ENCODE measurements at places on chromosomes 1 and 21. TPM values are rescaled to one million over a fixed set of nuclear protein-coding genes. Genes with fewer than 3 reads are reported as not detected.

- DNase-seq: peak; percentile 57
Measured at GRCh38 chr1:59007820-59008598, 224.2 kb upstream of the JUN start.

- no peak for DNase-seq
Measured at GRCh38 chr1:238293075-238293474, 402.4 kb upstream of the ZP4 start.

E2F2 gene
- total RNA-seq: 2.2 TPM

DNA sequence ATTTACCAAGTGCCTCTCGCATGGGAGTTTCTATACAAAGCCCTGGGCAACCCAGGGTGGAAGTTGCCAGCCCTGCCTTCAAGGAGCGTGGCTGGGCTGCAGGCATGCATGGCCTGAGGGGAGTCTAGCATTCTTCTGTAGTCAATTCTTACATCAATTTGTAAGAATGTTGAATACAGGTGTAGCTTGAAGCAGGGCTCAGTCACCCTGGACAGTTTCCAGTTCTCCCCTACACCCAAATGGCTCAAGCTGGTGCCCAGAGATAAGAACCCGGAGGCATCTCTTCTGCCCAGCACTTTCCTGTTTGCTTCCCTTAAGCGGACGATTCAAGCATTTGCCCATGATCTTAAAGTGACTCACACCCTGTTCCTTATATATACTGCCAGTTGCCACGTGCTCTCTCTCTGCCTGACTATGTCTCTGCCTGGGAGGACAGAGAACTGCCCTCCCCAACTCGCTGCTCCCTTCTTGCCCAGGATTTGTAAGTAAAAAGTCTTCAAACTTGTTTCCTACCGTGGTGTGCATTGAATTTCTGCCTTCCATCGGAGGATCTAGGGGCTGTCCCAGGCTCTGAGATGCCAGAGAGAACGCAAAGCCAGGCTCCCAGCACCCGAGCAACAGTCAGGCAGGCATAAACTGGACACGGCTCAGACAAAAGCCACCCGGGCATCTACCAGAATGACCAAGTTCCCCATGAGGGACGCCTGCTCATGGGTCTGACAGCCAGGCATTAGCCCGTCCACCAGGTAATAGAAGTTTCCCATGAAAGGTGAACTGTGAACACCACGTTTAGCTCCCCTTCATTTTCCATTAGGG lies 50.9 kb upstream of the AJAP1 start:
- DNase-seq: no peak

DNA sequence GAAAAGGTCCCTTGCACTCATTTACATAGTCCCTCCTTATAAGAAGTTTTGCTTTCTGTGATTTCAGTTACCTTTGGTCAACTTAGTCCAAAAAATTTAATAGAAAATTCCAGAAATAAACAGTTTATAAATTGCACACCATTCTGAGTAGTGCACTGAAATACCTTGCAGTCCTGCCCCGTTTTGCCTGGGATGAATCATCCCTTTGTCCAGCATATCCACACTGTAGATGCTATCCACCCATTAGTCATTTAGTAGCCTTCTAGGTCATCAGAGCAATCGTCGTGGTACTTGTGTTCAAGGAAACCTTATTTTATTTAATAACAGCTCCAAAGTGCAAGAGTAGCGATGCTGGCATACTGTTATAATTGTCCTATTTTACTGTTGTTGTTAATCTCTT lies 38.0 kb downstream of the SPRTN start:
- no peak for DNase-seq

DNA sequence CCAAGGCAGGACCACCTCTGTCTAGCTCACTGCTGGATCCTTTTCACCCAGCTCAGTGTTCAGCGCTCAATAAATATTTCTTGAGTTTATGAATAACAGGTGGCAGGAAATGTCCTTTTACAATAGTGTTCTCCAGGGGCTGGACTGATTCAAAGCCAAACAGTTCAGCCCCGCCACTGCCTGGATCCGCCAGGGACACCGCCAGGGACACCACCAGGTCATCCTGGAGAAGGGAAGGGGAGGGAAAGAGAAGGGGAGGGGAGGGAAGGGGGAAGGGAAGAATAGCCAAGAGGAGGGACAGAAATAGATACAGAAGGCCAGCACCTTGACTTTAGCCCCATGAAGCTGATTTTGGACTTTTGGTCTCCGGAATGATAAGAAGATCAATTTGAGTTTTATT lies 255.6 kb downstream of the GRIK3 start:
- DNase-seq: no peak

DNA sequence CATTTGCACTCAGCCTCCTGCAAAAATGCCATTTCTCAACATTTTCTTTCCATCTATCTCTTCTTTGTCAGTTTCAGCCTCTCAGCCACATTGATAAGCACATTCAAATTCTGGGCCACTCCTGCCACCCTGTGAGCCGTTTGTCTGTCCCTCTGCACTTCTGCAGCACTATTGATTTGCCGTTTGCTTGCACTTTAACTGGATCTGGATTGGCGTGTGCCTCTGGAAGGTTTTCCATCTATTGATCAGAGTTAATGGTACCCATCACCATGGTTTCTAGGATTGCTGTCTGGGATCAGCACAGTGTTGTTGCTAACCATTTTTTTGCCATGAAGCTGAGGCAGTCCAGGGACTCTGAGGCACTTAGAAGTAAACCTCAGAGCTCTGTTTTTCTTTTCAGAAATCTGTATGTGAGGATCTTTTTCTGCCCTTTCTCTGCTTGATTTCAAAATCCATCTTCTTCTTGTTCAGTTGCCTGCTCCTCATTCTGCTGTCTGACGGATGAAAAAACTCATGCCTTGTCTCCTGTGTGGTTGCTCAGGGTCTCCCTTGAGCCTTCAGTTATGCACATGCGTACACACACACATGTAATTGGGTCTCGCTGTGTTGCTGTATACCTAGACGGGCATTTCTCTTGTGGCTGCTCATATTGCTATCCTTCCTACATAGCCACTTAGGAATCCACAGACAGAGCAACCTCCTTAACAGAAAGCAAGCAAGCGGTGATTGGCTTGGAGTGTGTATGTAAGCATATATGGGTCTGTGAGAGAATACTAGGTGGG lies 67.9 kb downstream of the NOS1AP start:
- no peak for DNase-seq

SPRR5 gene
- not detected for total RNA-seq

- DNase-seq: peak; percentile 72
Measured at GRCh38 chr1:58785442-58786058, 1.7 kb upstream of the JUN start.

PTPRC gene
- total RNA-seq: 3.5 TPM

- no peak for DNase-seq
Measured at GRCh38 chr1:93537396-93537795, 89.5 kb downstream of the FNBP1L start.

DNA sequence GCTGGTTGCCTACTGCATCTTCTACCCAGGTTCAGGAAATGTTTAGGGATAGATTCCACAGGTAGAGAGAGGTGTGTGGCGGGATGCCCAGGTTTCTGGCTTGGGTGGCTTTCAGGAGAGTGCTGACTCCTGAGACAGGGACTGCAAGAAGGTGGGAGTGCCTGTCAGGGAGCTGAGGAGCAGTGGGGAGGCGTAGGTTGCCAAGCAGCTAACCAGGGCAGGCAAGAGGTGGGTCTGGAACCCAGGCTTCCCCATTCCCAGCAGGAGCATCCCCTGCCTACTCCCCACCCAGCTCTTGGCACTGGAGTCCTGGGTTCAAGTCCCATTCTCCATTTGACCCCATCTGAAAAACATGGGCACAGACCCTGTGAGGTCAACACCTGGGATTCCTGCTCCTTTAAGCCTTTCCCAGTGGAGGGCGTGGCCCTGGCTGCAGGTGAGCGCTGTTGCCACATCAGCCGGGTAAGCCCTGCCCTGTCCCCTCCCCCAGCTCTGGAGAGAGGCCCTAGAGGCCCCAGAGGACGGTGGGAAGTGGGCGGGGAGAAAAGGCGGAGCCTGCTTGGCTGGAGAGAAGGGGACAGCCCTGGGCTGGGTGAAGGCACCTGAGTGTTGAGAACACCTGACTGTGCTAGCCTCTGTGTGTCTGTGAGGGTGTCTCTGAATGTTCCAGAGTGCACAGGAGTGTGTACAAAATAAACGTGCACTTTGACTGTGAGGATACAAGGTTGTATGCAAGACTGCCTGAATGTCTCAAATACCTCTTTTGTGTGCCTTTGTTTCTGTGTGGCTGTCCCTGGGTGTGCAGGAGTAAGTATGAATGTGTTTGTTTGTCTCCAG lies 14.0 kb upstream of the SYNC start:
- DNase-seq: peak; percentile 13
